ENCODE measurements at places on chromosomes 7 and 10.

- no peak for DNase-seq
Measured at GRCh38 chr7:121558288-121558687, 162.2 kb upstream of the FAM3C start.

GRCh38 chr10:110680273-110681020 lies 36.3 kb downstream of the RBM20 start:
- DNase-seq = no peak

DNA sequence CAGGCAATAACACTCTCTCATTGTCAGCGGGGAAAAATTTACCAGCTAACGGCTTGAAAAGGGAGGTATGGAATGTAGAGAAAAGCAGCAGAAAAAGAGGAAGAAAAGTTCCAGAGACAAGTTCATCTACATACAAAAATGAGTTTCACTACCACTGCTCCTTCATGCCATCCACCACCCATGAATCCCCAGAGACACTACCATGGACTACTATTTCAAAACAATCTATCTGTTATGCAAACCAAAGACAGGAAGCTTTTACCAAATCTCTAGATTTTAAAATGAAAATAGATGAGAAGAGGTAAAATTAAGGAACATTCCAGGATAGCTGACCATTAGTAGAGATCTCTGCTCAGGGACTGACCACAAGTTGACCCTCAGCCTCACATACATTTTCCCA lies 189.0 kb upstream of the GRM3 start:
- no peak for DNase-seq

GRCh38 chr10:88455831-88456230 lies 127.3 kb downstream of the RNLS start:
- DNase-seq = no peak

DNA sequence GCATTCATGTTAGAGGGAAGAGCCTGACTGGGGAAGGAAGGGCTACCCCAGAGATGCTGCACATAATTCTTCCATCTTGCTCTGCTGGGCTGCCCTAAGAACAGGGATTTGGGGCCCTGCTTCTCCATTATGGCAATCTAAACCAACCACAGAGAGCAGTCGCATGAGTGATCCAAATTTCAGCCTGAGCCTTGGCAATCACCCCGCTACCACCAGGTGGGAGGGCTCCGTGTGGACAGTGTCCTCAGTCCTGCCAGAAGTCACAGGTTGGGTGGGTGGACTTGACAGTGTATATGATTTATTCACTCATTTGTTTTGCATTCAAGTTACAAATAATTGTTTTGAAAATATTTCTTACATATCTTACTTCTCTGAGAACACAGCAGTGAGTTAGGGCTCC lies 22.0 kb downstream of the ABCC2 start:
- no peak for DNase-seq

DNA sequence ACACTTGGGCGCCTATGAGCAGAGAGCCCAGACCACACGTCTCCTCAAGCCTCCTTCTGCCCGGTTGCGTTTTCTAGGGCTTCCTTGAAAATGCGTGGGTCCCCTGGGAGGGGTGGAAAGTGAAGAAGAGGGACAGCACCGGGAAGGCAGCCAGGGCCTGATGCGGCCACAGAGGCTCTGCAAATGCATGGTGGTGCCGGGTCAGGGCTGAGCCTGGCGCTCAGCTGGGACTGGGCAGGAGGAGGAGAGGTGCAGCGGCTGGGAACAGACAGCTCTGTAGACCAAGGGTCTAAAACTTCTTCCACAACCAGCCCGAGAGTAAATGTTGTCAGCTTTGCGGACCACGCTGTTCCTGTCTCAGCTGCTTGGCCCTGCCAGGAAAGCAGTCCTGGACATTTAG lies 1.6 kb downstream of the DPYSL4 start:
- DNase-seq = no peak

DNA sequence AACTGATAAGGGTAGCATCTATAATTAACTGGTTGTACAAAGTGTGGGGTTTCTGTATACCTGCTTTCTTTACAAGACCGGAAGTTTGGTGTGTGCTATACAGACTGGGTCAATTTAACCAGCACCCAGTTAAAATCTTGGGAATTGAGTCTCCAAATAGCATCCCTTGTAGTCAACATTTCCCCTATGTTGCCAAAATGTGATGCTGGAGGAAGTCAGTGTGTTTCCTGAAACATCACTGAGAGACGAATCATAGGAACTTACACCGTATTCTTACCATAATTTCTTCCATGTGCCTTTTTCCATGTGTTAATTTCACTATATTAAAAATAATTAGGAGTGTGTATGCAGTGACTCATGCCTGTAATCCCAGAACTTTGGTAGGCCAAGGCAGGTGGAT lies 1.7 kb downstream of the AKR1C4 start:
- DNase-seq = no peak

GRCh38 chr10:52020702-52021101 lies 293.4 kb upstream of the DKK1 start:
- DNase-seq = no peak

- no peak for DNase-seq
Measured at GRCh38 chr7:107948645-107949442, 54.1 kb downstream of the LAMB1 start.

DNA sequence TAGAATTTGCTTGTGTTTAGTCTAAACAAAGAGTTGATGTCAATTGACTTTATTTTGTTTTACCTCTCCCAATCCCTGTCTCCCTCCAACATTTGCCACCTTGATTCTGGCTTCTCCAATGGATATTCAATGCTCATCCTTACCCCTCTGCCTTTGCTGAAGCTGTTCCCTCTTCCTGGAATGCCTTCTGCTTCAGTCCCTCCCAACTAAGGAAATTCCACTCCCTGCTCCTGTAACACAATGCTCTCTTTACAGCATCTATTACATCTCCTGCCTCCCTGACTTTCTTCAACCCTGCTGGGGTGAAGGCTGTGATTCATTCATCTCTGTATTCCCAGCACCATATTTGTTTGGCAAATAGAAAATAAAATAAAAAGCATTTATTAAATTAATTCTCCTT lies 34.5 kb upstream of the TAC1 start:
- DNase-seq = no peak

- no peak for DNase-seq
Measured at GRCh38 chr10:31949266-31949665, 20.6 kb upstream of the ARHGAP12 start.

- no peak for DNase-seq
Measured at GRCh38 chr10:80464557-80465450, 10.7 kb downstream of the TSPAN14 start.

- DNase-seq = no peak
Measured at GRCh38 chr7:14973712-14974428, 71.3 kb upstream of the DGKB start.

All from tibial nerve (tissue), 4 donors.